ENCODE measurements at places on chromosomes 2 and 18. TPM values are rescaled to one million over a fixed set of nuclear protein-coding genes. Genes with fewer than 3 reads are reported as not detected.

Gene CHRND
- total RNA-seq, result not detected

Gene TAF4B
- 2.0 TPM for total RNA-seq

Gene SKA1
- total RNA-seq, result 37.3 TPM

GRCh38 chr2:176083796-176084261, at the start of gene EVX2:
TSS of gene EVX2 (minus strand) at chr2:176083962. CDS start at chr2:176083776, 186 bp downstream.
- DNase-seq, result no peak

DNA sequence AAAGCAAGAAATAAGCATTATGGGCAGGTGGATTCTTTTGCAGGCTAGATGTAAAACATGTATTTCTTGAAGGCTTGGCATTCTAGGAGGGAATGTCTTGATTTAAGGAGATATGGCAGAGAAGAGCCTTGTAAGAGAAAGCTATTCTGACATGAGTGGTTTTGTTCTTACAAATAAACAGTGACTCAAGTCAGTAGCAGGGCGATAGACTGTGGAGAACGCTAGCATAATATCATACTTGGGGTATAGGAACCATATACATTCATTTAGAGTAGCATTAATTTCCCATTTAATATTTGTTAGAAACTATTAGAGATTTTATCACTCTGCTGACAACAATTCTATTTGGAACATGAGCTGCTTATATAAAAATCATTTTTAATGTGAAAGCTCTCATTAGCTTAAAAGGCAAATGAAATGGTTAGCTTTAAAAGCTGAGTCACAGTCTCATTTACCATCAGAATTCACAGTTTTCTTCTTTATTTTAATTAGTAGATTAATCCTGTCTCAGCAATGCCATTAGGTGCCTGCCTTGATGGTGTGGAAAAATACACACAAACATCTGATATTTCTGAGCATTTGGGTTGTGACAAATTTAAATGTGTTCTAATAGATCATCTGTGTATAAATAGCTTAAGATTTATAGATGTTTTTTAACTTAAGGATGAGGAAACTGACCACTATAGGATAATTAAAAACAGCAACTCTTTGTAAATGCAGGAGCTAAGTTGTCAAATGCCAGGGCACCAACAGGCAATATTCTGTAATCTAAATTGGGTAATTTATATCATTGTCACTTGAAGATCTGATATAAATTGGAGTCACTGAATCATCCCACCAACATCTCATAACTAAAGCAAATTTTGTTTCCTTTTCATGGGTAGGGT, 276.7 kb downstream of the PLCL1 start:
- no peak for DNase-seq
